Right renal cortex interstitium (tissue), 3 donors: ENCODE measurements at places on chromosomes 3 and 15.

GRCh38 chr15:74632601-74633000 is 17.0 kb downstream of the CLK3 start:
- no peak for DNase-seq

GRCh38 chr15:91853511-91853947 is at the start of gene SLCO3A1:
Gene SLCO3A1 (plus strand): TSS chr15:91853708.
- DNase-seq, result no peak

DNA sequence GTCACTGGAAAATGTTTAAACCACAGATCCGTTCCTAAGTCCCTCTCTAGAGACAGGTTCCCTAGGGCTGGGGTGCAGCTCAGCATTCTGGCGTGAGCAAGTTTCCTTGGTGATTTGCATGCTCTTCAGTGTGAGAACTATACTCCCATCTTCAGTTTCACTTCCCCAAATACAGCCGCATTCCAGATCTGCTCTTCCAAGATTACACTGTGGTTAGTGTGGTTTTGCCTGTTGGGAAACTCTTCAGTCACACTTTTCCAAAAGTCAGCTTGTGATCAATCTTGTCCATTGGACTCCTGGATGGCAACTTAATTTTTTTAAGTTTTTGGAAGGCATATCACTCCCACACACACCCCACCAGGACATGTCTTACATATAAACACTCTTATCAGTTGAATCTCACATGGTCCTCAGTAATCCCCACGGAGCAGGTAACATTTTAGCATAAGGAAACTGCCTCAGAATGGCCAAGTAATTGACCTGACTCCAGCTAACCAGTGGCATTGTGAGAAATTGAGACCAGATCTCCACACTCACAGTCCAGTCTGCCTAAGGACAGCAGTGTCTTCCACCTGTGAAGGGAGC is 33.5 kb upstream of the PTPN23 start:
- no peak for DNase-seq

- DNase-seq, result no peak
These were observed 54.1 kb upstream of the ATP2C1 start for GRCh38 chr3:130839813-130840212.

- DNase-seq, result no peak
These were observed 54.4 kb downstream of the KLHL6 start for GRCh38 chr3:183500981-183501704.

- no peak for DNase-seq
These were observed 91.5 kb downstream of the MYLK start for GRCh38 chr3:123792473-123793201.

DNA sequence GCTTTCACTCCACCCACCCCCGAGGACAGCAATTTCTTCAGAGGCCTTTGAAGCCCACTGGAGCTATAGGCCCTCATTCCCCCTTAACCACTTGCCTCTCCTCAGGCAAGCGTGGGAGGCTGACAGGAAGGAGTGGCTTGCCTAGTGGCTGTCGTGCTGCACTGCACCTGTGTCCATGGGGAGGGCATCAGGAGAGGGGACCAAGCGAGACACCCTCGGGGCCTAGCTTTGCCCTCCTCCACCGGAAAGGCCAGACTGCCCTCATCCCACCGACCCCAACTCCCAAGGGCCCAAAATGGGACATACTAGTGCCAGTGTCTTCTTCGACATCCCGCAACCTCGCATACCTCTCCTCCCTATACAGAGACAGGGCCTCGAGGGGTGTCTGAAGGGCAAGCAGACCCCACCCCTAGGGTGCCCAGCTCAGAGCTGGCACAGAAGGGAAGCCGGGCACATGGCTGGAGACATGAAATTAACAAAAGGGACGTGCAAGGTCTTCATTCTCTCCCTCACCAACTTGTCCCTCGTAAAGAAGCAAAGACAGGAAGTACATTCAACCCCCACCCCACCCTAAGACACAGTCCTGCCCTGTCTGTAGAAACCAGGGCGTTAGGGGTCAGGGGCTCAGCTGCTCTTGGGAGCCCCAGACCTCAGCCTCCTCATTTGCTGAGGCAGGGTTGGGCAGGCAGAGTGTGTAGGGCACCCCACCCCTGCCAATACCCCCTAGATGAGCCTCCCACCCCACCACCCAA is 24.3 kb downstream of the VIPR1 start:
- no peak for DNase-seq

GRCh38 chr3:145628211-145628610 is 532.8 kb downstream of the PLOD2 start:
- DNase-seq, result no peak

- DNase-seq, result no peak
These were observed 1050.2 kb downstream of the AGBL1 start for GRCh38 chr15:87129916-87130315.

GRCh38 chr3:33061782-33062181 is 35.2 kb downstream of the GLB1 start:
- DNase-seq, result no peak

- no peak for DNase-seq
These were observed 57.2 kb upstream of the KY start for GRCh38 chr3:134707908-134708597.

GRCh38 chr15:50996641-50997040 is 88.2 kb downstream of the AP4E1 start:
- DNase-seq, result no peak

GRCh38 chr15:28994831-28995596 is 109.2 kb downstream of the APBA2 start:
- DNase-seq, result no peak

DNA sequence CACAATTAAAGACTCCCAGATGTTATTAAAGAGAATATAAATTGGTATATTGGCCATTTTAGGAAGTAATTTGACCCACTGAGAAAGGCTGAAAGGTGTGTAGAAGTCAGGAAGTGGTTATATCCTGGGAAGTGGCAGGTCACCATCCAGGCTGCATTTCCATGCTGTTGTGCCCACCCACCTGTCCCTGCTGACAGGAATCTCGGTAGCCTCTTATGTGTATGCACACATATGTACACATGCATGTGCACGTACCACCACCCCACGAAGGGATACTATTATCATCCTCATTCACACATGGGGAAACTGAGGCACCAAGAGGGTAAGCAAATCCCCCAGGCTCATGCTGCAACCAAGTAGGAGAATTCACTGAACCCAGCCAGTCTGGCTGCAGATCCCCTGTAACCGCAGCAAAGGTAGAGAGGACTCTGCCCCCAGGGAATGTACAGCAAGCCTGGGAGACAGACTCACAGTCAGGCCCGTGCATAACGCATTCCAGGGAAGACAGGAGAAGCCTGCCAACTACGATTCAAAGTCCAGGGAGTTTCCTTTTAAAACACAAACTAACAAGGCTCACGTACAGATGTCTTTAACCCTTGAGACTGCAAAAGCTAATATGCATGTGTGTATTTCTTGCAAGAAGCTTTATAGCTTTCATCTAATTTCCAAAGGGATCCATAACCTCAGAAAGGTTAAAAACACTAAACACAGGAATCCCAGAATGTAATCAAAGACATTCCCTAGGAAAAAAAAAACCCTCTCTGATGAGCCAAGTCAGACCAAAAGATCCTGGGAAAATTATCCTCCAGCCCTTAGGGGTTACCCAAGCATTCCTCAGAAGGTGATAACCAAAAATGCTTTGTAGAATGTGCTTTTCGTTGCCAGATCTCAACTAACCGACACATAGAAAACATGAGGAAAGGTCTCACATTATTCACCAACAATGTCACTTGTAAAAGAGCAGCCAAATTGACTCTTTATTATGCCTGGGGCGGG is 129.6 kb downstream of the ADAMTS17 start:
- no peak for DNase-seq

GRCh38 chr3:189952272-189952671 is 168.4 kb downstream of the P3H2 start:
- DNase-seq, result no peak
